ENCODE measurements at places on chromosomes 5 and 9.
A peak's percentile ranks its signal among the peaks of the same experiment; 100 is the strongest.

GRCh38 chr5:113237893-113238292 lies 196.9 kb downstream of the TSSK1B start:
- DNase-seq = no peak

DNA sequence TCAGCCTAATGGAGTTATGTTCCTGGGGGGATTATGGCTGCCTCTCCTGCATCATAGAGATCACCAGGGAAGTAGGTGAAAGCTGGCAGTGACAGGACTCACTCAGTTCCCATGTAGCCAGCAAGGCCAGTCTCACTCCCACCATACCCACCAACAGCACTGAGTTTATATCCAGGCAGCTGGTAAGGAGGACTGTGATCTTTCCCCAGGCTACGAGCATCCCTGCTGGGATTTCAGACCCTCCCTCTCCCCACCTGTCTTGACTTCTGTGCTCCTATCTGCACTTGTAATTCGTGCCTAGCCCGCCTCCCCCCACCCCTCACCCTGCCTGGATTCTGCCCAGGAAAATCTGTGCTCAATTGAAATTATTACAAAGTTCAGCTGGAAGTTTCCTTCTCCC lies 499.1 kb upstream of the NUDT12 start:
- DNase-seq = no peak

DNA sequence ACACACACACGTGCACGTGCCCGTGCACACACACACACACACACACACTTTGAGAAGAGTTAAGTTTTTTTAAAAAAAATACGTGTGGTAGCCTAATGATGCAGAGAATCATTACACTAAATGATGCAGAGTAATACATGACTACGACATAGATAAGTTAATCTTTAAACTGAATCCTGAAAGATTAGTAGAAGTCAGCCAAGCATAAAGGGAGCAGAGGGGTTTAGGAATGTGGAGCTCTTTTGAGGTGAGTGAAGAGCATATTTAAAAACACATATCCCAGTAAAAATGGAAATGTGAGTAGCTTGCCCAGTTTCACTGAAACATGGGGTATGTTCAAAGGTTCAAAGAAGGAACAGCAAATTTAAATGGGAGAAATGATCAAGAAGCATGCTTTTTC lies 61.3 kb upstream of the TYRP1 start:
- no peak for DNase-seq

GRCh38 chr5:103003872-103004271 lies 116.1 kb downstream of the GIN1 start:
- no peak for DNase-seq

DNA sequence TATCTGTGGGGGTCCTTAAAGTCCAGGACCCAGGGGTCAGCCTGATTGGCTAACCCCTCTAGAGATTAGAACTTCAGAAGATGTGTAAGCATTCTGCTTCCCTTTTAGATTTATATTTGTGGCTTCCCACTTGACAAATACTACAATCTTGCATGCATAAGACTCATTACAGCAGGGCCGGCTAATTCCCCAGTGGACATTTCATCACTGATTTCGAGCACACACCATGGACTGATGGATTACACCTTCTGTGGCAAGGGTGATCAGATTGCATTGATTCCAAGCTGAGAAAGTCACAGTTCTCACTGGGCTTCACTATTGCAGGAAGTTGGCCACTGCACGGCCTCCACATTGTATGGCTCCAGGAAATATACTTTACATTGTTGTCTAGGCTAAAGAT lies 65.8 kb upstream of the DAPK1 start:
- DNase-seq = no peak

DNA sequence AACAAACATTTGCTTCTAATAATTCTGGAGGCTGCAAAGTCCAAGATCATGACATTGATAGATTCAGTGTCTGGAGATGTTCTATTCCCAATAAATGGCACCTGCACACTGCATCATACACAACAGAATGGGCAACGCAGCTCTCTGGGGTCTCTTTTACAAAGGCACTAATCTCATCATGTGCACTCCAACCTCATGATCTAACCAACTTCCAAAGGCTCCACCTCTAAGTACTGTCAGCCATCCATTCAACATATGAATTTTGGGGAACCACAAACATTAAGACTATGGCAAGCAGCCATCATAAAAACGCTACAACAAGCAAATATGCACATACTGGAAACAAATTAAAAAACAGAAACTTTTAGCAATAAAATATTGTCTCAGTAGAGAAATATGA lies 121.1 kb downstream of the CYLC2 start:
- no peak for DNase-seq

DNA sequence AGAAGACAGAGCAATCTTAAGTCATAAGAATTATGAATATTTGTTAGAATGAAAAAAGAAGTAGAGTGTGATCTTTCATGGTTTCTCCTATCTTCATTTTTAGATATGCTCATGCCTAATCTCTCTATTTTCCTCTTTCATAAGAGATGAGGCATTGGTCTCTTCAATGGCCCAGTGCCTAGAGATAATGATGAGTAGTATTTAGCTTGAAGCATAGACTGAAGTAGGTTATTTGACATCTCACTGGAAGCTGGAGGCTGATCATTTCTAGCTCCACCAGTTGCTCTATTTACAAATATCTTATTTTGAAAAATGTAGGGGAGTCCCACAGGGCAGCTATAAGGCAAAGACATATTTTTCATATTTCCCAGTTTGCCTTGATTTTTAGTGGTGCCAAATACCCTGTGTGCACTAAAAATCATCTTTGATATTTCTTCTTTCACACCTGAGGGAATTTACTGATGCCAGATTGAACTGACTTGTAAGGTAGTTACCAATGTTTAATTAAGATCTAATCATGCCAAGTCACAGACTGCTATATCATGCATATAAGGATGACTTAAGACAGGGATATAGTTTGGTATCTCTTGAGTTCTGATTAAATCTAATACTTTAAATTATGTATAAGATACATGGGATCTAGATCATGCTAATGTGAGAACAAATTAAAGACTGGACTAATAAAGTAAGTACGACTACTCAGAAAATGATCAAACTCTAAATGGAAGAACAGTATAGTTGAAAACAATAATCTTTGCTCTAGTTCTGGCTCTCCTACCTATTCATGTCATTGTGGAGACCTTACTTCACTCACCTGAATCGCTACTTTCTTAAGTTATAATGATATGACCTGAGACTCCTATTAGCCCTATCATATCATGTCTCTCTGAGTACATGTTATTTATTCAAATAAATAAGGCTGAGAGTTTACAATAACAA lies 108.2 kb upstream of the IFNE start:
- DNase-seq = no peak

DNA sequence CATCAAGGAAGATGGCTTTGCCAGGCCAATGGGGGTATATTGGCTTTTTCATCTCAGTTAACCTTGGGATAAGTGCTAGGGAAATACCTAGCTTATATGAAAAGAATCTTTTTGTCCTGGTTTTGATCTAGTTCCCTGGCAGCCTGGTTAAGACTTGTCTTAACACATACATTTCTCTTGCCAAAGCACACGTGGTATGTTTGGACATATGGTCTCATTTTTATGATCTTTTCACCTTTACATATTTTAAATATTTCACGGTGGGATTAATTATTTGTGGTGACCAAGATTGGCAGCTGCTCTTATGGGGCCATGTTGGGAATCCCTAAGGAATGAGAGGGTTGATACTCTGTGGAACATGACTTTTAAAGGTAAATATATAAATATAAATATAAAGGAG lies 312.5 kb downstream of the NPR3 start:
- no peak for DNase-seq

- no peak for DNase-seq
Measured at GRCh38 chr5:180119031-180119902, 47.7 kb upstream of the RNF130 start.

DNA sequence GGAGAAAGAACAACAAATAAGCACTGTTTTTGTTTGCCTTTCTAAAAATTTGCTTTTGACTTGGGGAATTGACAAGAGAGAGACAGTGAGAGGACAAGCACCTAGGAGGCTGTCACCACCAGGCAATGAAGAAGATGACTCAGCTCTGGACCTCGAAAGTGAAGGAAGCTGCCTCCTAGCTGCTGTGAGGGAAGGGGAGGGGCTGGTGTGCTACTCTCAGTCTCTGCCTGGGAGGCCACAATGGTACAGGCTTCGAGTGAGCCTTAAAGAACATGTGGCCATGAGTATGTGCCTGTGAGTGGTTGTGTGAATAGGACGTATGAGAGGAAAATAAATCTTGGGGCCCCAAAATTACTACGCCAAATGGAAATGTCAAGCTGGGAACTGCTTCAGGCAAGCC lies 7.1 kb upstream of the PLK2 start:
- DNase-seq = no peak

DNA sequence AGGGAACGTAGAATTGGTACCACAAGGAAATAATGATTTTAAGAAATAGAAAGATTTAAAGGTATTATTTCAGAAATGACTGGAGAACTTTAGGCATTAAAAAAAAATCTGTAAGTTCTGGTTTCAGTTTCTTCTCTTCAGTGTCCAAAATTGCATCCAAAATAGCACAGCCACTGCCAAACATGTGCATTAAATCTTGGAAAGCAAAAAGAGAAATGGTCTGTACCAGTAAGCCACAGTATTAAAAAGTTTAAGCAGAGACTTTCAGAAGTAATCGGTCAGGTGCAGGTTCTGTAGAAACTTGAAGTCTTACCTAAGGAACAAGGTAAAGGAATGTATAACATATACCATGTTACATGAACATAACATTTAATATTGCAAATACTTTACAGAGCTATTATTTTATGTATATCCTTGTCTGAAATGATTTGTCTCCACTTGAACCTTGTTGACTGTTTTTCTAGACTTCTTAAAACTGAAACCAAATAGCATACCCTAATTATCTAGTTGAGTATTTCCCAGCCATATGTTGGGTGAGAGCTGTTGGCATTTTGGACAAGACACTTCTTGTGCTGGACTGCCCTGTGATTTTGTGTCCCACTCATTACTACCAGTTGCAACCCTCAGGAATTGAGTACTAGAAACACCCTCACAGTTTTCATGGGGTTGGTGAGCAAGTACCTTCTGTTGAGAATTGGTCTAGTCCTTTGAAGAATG lies 32.1 kb downstream of the NIPBL start:
- no peak for DNase-seq

DNA sequence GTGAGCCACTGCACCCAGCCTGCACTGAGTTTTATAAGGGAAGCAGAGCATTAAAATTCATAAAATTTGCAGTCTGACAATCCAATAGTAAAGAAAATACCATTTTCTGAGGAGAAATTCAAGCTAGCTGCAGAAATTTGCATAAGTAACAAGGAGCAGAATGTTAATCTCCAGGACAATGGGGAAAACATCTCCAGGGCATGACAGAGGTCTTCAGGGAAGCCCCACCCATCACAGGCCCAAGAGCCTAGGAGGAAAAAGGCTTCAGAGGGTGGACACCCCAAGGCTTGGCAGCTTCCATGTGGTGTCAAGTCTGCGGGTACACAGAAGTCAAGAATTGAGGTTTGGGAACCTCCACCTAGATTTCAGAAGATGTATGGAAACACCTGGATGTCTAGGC lies 37.6 kb upstream of the MELK start:
- no peak for DNase-seq

- DNase-seq = peak; percentile 77
Measured at GRCh38 chr5:90563108-90563507, 4.5 kb downstream of the ADGRV1 start.

GRCh38 chr5:105428451-105429380 lies 1866.1 kb upstream of the NUDT12 start:
- DNase-seq = no peak

- no peak for DNase-seq
Measured at GRCh38 chr9:37801287-37801850, 772 bp downstream of the DCAF10 start.

DNA sequence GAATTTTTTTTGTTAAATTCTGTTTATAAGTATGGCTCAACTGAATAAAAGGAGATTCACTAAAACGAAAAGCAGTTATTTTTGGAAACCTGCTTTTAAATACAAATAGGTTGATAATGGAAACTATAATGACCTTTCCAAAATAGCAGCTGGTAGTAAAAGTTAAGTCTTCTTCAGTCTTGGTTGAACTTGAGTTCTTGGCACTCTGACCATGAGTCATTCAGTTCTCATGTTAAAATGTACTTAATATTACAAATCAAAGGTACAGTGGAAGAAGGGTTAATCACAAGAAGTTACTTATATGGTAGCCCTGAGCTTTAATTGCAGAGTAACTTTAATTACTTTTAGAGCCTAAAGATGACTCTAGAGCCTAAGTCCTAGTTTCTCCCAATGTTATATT lies 62.1 kb downstream of the KLF9 start:
- DNase-seq = no peak

All from NCI-H1436 treated with DMSO at 0.1 percent for 48 hours (cell line).